ENCODE measurements at places on chromosomes 5 and 9. TPM values are rescaled to one million over a fixed set of nuclear protein-coding genes. Genes with fewer than 3 reads are reported as not detected.

- DNase-seq = no peak
These were observed 60.6 kb downstream of the VPS13A start for GRCh38 chr9:77237896-77238295.

GRCh38 chr9:18707061-18707461 lies 233.1 kb downstream of the ADAMTSL1 start:
- peak; percentile 27 for DNase-seq

DNA sequence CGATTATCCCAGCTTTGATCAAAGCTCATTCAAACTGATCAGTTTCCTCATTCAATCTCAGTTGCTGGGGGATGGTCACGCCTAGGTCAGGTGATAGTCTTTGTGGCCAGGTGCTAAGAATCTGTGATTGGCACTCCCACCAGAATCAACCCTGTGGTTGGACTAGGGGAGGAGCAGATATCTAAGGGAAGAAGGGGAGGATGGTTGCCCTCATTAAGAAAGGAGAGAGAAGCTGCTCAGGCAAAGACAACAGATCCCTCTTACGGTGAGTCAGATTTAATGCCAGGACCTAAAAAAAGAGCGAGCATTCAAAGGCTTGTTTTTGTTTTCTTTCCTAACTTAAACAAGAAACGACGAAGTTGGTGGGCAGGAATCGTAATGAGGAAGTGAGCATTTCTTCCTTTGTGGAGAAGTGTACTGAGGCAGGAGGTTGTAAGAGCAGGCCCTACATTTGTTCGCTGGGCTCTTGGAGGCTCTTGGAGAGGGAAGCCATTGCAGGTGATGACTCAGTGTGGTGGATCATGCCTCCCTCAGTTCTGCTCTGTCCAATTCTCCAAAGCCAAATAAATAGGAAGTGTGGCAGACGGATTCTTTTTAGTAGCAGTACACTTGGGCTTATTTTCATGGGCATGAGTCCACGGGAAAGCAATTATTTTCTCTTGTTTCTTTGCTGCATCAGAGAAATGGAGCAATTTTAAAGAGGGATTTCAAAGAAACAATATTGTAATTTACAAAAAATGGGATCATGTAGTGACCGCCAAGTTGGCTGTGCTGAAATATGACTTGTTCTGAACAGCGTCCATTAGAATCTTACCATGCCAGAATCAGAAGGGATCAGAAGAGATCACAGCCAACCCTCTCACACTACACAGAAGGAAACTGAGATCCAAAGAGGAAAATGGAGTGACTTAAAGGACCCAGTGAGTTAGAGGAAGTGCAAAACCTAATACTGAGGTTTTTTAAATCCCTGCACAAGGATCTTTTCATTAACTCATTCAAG lies 18.7 kb upstream of the TGFBR1 start:
- DNase-seq = peak; percentile 37

- DNase-seq = no peak
These were observed 473.8 kb upstream of the PTPRD start for GRCh38 chr9:11086561-11086960.

DNA sequence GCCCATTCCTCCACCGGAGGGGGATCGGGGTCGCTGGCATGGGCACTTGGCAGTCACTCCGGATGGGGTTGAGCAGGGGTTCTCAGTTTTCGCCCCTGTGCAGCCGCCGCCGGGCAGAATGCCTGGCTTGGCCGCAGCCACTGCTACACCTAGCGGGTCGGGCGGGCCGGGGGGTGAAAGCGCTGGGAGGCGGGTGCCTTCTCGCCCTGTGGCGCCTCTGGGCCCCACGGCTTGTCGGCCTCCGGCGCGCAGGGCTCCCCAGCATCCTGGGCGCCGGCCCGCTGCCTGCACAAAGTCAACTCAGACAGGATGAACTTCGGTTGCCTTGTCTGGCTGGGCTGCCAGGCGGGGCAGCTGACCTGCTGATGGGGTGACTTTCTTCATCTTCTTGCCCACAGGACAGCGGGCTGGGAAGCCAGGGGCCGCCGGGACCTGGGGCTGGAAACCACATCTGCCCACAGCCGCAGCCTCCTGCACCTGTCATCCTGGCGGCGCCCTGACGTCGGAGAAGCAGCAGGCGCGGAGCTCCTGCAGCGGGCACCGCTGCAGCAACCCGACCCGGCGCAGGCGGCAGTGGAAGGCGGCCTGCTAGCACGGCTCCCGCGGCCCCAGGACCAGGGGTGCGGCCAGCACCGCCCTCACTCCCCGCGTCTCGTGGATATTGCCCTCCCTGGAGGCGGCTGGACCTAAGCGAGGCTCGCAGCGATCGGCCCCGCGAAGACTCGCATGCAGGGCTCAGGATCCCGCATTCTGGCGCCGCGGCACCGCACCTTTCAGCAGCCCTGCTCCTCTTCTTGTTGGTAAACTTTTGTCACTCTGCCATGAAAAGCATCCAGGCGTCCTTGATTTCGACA lies 1.3 kb upstream of the ANKRD18A start:
- no peak for DNase-seq

- no peak for DNase-seq
These were observed 61.5 kb upstream of the TNFSF15 start for GRCh38 chr9:114867327-114867726.

DNA sequence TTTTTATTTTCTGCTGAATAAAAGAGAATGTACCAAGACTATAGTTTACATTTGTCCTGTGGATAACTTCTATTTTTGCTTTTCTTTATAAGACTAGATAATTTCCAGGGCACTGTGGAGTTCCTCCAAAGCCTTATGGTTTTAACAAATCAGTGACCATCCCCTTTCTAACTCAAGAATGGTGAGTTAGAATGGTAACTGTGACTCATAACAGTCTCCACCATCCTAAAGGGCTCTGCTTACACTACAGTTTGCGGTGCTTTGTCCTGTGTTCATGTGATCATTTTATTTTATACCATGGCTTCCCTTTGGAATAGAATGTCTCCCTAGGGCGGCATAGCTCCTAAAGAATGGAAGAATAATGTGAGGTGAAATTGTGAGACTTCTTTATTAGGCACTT lies 30.2 kb downstream of the WDR36 start:
- no peak for DNase-seq

- DNase-seq = no peak
These were observed 293.3 kb downstream of the MAN2A1 start for GRCh38 chr5:109982966-109983534.

GRCh38 chr5:35919191-35919590 lies 19.2 kb downstream of the CAPSL start:
- DNase-seq = peak; percentile 87

- no peak for DNase-seq
These were observed 2007.1 kb downstream of the EFNA5 start for GRCh38 chr5:105663671-105664070.

DNA sequence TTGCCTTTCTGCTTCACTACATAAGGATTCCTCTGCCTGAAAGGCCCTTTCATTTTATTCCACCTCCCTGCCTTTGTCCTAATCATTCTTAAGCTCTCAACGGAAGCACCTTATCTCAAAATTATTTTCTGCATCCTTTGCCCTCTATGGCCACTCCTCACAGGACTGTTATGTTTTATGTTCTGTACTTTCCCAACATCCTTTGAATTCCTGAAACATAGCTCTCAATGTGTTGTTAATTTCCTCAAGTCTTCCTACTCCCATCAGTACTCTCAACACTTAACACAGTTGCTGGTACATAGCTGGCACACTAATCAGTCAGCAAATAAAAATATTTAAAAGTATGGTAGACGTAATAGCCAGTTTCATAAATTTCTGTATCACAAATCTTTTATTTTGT lies 193.0 kb downstream of the RFX3 start:
- peak; percentile 40 for DNase-seq

GRCh38 chr5:92852219-92852618 lies 728.8 kb downstream of the NR2F1-AS1 start:
- DNase-seq = no peak

- DNase-seq = peak; percentile 54
These were observed 22.2 kb downstream of the ITGA1 start for GRCh38 chr5:52809884-52810283.

- no peak for DNase-seq
These were observed 24.4 kb upstream of the SMAD5 start for GRCh38 chr5:136108180-136108611.

DNA sequence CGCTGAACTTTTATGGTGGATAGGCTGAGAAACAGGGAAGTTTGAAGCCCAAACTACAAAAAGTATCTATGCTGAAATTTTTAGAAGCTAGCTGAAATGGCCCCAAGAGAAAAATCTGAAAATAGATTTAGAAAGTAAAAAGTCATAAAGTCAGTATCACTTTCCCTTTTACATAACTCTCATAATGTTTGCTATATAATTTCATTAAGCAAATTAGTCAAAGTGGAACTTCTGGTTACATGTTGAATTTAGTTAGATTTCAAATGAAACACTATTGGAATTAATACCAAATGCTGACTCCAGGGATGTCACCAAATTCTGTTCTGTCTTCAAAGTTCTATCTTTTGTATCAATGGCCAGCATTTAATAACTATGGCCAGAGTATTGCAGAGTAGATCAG lies 126.9 kb downstream of the TTC39B start:
- DNase-seq = no peak

GRCh38 chr5:76489877-76490688 lies 87.0 kb downstream of the IQGAP2 start:
- no peak for DNase-seq

- DNase-seq = no peak
These were observed 37.4 kb downstream of the ELOVL7 start for GRCh38 chr5:60806591-60807243.

- no peak for DNase-seq
These were observed 17.7 kb downstream of the PCDHGC5 start for GRCh38 chr5:141506381-141507155.

GRCh38 chr9:2159521-2160454 lies 144.6 kb downstream of the SMARCA2 start:
- DNase-seq = peak; percentile 34

- no peak for DNase-seq
These were observed 19.4 kb downstream of the DTWD2 start for GRCh38 chr5:118968925-118969375.

GRCh38 chr9:92781899-92782298 lies 17.3 kb upstream of the BICD2 start:
- DNase-seq = no peak

GRCh38 chr9:36119476-36119875 lies 17.1 kb upstream of the GLIPR2 start:
- no peak for DNase-seq

The KLF4 gene
- 3.5 TPM for total RNA-seq

The PCDHGA6 gene
- total RNA-seq = 4.7 TPM

The ZNF474 gene
- total RNA-seq = 0.64 TPM

The FCN1 gene
- total RNA-seq = not detected

The TSTD2 gene
- total RNA-seq = 15.1 TPM

The DBH gene
- not detected for total RNA-seq

The PRUNE2 gene
- total RNA-seq = 5.5 TPM

The LECT2 gene
- not detected for total RNA-seq

The PCDHA5 gene
- under 0.01 TPM for total RNA-seq

The TRIM52 gene
- total RNA-seq = 5.2 TPM

The LYRM7 gene
- total RNA-seq = 6.0 TPM

The LHFPL2 gene
- total RNA-seq = 44.1 TPM

The PRR16 gene
- total RNA-seq = 11.6 TPM

All from fibroblast of villous mesenchyme (primary cell).